ENCODE measurements at places on chromosomes 1 and 21.

DNA sequence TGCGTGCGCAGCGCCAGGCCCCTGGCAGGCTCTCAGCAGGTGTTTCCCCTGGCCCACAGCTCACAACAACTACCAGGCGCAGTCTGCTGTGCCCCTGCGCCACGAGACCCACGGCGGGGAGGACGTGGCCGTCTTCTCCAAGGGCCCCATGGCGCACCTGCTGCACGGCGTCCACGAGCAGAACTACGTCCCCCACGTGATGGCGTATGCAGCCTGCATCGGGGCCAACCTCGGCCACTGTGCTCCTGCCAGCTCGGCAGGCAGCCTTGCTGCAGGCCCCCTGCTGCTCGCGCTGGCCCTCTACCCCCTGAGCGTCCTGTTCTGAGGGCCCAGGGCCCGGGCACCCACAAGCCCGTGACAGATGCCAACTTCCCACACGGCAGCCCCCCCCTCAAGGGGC lies 68.1 kb downstream of the ALPL start:
- DNase-seq = no peak

- no peak for DNase-seq
Observed at GRCh38 chr1:19035377-19036040, 79.0 kb upstream of the IFFO2 start.

GRCh38 chr1:248788327-248788726 lies 32.8 kb upstream of the LYPD8 start:
- DNase-seq = no peak

- no peak for DNase-seq
Observed at GRCh38 chr1:24599265-24599664, 43.4 kb downstream of the NCMAP start.

GRCh38 chr1:84245563-84245962 lies 55.9 kb upstream of the SAMD13 start:
- no peak for DNase-seq

DNA sequence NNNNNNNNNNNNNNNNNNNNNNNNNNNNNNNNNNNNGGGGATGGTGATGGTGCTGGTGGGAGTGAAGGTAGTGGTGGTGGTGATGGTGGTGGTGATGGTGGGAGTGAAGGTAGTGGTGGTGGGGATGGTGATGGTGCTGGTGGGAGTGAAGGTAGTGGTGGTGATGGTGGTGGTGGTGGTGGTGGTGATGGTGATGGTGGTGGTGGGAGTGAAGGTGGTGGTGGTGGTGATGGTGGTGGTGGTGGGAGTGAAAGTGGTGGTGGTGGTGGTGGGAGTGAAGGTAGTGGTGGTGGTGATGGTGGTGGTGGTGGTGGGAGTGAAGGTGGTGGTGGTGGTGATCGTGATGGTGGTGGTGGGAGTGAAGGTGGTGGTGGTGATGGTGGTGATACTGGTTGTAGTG lies 93.6 kb downstream of the CRYAA start:
- DNase-seq = no peak

All from head of caudate nucleus (tissue), 42 donors.